ENCODE measurements at places on chromosomes 12 and 14.
A peak's percentile ranks its signal among the peaks of the same experiment; 100 is the strongest.

DNA sequence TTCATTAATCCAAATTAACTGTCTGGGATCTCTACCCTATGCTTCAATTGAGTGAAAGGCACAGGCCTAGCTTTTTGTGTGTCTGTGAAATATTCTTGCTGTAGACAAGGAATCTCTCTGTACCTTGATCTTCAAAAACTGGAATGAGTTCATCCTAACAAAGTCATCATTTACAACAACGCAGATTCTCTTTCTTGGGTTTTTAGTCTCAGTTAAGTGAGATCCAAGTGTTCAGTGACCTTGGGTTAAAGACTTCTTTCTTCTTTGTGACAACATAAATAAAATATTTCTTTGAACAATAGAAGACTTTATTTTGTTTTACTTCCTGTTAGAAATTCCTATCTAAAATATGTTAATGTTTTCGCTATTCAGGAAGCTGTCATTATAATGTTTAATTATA is 192.2 kb upstream of the LMNTD1 start:
- H3K36me3 ChIP-seq, result no peaks in the 10 kb centered on the region
- H3K4me3 ChIP-seq, result no peak overlapping the region
- H3K27ac ChIP-seq, result no peak overlapping the region
- no peaks in the 10 kb centered on the region for H3K27me3 ChIP-seq

DNA sequence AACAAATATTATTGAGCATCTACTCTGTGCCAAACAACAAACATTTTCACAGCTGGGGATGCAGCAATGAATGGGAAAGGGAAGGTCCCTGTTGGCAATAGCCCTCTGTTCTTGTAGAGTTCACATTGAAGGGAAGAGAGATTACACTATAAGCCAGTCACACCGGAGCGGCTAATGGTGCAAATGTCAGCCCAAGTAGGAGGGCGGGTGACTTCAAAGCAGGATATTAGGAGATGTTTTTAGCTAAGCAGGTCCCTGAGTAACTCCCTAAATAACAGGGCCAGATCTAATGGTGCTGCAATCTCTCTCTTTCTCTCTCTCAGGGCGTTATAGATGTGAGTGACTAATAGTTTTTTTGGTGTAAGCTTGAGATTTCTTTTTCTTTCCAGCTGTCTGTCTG is 30.7 kb downstream of the FLVCR2 start:
- H3K4me3 ChIP-seq, result no peak overlapping the region
- H3K36me3 ChIP-seq, result no peaks in the 10 kb centered on the region

DNA sequence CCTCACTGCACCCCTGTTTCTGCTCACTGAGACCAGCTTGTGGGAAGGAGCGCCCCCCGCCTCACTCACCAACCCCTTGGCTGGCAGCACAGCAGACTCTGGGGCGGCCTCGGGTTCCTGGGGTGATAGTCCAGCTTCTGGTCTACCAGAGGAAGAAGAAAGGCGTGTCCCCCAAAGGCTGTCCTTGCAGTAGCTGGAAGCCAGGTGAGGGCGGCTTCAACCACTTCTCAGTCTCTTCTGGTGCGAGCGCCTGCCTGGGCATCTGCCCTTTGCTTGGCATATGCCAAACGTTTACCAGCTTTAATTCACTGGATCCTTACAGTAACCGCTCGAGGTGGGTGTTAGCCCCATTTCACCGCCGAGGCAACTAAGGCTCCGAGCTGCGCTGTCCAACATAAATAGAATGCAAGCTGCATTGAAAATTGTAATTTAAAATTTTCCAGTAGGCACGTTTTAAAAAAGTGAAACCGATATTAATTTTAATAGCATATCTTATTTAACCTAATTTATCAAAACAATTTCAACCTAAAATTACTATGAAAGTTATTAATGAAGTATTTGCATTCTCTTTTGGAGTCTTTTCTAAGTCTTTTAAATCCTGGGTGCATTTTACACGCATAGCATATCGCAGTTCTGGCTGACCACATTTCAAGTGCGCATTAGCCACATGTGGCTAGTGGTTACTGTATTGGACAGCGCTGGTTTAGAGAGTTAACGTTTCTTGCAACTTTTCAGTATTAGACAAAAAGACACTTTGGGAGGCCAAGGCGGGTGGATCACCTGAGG is 872 bp downstream of the FAM177A1 start:
- peaks cover 24% of the 10 kb centered on the region for H3K4me1 ChIP-seq
- H3K27me3 ChIP-seq, result no peaks in the 10 kb centered on the region
- H3K36me3 ChIP-seq, result peaks cover 58% of the 10 kb centered on the region

- no peaks in the 10 kb centered on the region for H3K27me3 ChIP-seq
- no peaks in the 10 kb centered on the region for H3K36me3 ChIP-seq
- no peak overlapping the region for H3K4me3 ChIP-seq
- peak overlapping the region; percentile 54 for H3K27ac ChIP-seq
Observed at GRCh38 chr12:11795913-11796459, 146.5 kb downstream of the ETV6 start.

DNA sequence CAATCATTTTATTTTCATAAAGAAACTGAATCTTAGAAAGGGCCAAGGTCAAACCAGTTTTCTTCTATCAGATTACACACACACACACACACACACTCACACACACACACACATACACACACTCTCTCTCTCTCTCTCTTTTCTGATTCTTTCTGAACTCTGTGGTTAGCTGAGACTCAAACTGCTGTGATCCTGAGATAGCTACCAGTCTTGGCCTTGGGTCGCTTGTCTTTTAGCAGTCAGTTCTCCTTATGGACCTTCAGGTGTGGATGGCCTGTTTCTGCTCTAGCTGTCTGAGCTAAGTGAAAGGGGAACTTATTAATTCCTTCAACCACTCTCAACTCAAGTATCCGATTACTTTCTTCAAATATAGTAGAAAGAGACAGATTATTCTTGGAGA is 145.1 kb downstream of the GRIP1 start:
- no peak overlapping the region for H3K27ac ChIP-seq
- H3K4me1 ChIP-seq, result no peaks in the 10 kb centered on the region
- H3K36me3 ChIP-seq, result no peaks in the 10 kb centered on the region
- no peak for DNase-seq
- H3K27me3 ChIP-seq, result no peaks in the 10 kb centered on the region

GRCh38 chr14:100401031-100401692 is 78.0 kb downstream of the SLC25A47 start:
- DNase-seq, result no peak
- no peaks in the 10 kb centered on the region for H3K27me3 ChIP-seq
- no peak overlapping the region for H3K27ac ChIP-seq
- H3K4me1 ChIP-seq, result peaks cover 41% of the 10 kb centered on the region
- no peak overlapping the region for H3K4me3 ChIP-seq

DNA sequence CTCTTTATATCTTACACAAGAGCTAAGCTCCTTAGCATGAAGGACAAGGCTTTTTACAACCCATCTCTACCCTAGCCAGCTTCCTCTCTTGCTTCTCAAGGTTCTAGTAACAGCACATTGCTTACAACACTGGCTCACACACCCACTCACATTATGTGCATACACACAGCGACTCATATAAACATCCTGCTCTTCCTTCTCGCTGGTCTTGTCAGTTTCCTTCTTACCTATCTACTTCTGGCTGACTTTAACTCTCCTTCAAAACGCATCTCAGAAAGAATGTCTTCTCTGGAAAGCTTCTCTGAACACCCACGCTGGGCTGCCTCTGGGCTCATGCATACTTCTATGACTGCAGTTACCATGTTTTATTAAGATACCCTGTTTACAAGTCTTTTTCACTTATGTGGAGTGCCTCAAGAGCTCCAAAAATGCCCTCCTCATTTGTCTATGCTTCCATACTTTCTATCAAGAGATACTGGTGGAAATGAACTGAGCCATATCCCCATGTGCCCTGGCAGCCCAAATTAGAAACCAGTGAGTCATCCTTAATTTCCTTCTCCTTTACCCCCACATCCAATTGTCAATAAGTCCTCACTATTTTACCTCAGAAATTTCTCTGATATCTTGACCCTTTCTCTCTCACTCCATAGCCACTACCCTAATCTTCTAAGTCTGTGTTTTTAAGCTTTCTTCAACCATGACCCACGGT is 126.9 kb upstream of the KRAS start:
- no peak for DNase-seq
- no peaks in the 10 kb centered on the region for H3K36me3 ChIP-seq
- peaks cover 15% of the 10 kb centered on the region for H3K4me1 ChIP-seq
- H3K27me3 ChIP-seq, result no peaks in the 10 kb centered on the region

All from effector memory CD8-positive, alpha-beta T cell (primary cell).